Endothelial cell of umbilical vein (primary cell): ENCODE measurements at places on chromosomes 12 and 14. TPM values are rescaled to one million over a fixed set of nuclear protein-coding genes. Genes with fewer than 3 reads are reported as not detected.

DNA sequence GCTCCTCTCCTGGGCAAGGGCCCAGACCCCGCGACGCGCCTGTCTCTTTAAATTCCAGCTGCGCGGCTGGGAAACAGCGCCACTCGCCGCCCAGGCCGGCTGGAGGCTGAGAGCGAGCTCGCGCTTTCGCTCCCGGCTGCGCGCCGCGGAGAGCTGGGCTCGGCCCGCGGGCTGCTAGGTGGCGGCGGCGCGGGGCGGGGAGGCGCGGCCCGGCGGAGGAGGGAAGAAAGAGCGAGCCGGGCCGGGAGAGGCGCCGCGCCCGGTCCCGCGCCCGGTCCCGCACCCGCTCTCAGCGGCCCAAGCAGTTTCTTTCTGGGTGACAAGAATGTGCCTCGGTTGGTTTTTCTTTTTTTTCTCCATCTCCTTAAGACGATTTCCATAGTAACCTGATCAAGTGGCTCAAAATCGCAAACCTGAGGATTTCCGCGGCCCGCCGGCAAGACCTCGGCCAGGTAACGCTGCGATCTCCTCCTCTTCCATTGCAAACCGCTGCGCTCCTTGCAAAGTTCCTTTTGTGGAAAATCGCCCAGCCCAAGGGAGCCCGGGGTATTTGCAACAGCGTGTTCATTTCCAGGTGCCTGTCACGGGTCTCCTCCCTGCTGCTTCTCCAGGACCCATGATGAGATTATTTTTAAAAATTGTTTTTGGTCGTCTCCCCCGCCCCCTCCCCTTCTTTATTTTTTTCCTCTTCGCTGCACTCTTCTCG is 259.5 kb upstream of the E2F7 start:
- H3K27me3 ChIP-seq: peaks cover 18% of the 10 kb centered on the region
- H3K4me1 ChIP-seq: peaks cover 6% of the 10 kb centered on the region
- DNase-seq: peak; percentile 72
- H3K4me3 ChIP-seq: peak overlapping the region; percentile 49
- H3K36me3 ChIP-seq: no peaks in the 10 kb centered on the region
- no peak overlapping the region for H3K27ac ChIP-seq

DNA sequence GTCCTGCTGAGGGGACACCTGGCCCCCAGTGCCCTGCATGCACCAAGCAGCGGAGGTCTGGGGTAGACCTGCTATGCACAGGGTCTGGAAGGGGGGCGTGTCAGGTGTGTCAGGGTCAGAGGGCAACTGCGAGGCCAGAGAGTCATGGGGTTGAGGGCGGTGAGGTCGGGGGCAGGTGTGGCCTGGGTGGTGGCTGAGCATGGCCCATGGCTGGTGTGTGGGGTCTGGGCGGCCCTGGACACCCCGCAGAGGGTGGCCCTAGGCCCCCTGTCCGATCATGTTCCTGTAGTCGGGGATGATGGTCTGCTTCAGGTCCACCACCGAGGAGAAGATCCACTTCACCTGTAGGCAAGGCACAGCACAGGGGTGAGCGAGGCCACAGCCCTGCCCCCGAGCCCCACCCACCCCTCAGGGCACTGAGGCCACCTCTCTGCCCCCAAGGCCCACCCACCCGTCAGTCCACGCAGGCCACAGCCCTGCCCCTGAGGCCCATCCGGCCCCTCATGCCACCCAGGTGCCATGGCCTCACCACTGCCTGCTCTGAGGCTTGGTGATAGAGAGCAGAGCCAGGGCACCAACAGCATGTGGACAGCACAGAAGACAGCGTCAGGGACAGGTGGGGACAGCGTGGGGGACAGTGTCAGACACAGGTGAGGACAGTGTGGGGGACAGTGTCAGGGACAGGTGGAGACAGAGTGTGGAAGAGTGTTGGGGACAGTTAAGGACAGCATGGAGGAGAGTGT is 211.3 kb downstream of the TMEM121 start:
- no peaks in the 10 kb centered on the region for H3K4me1 ChIP-seq
- H3K27ac ChIP-seq: no peak overlapping the region
- DNase-seq: no peak

Gene ADGRD1
- not detected in 2 replicates for total RNA-seq

GRCh38 chr12:91133871-91134270 is 22.6 kb upstream of the LUM start:
- DNase-seq: no peak
- no peak overlapping the region for H3K4me3 ChIP-seq
- H3K27me3 ChIP-seq: no peaks in the 10 kb centered on the region
- H3K36me3 ChIP-seq: no peaks in the 10 kb centered on the region

DNA sequence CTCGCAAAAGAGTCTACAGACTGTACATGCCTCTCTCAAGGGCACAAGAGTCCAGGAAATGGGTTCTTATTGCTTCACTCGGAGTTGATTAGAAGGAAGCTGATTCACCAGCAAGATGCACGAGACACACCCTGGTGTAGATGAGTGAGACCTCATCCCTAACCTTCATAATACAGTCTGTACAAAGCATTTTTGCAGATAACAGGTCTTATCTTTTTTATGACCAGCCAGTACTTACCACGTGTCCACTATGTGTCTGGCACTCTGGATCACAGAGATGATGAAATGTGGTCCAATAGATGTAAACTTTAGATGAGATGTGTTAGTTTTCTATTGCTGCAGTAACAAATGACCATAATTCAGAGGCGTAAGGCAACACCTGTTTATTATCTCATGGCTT is 53.4 kb upstream of the PWP1 start:
- H3K27ac ChIP-seq: no peak overlapping the region
- DNase-seq: no peak
- H3K4me1 ChIP-seq: no peaks in the 10 kb centered on the region
- no peaks in the 10 kb centered on the region for H3K36me3 ChIP-seq
- H3K27me3 ChIP-seq: no peaks in the 10 kb centered on the region
- H3K4me3 ChIP-seq: no peak overlapping the region

GRCh38 chr12:75784591-75784990 is 247.0 kb downstream of the PHLDA1 start:
- H3K4me1 ChIP-seq: peaks cover 19% of the 10 kb centered on the region
- H3K36me3 ChIP-seq: no peaks in the 10 kb centered on the region
- H3K27ac ChIP-seq: no peak overlapping the region
- H3K27me3 ChIP-seq: no peaks in the 10 kb centered on the region
- DNase-seq: peak; percentile 44
- H3K4me3 ChIP-seq: no peak overlapping the region

Gene C12orf50
- 0.30 and 0.31 TPM in 2 replicates for total RNA-seq
